Stimulated activated CD8-positive, alpha-beta memory T cell treated with anti-CD3 and anti-CD28 coated beads, Interleukin-4, amount 100 ng/mL, for 4 hours (primary cell): ENCODE measurements at places on chromosomes 4 and X.

- DNase-seq: no peak
Measured at GRCh38 chrX:136747003-136747986, 33.4 kb downstream of the ARHGEF6 start.

GRCh38 chrX:5306654-5307121 lies 922.0 kb downstream of the NLGN4X start:
- DNase-seq: no peak

- no peak for DNase-seq
Measured at GRCh38 chr4:167282171-167282864, 48.0 kb upstream of the SPOCK3 start.

GRCh38 chrX:109974906-109975655 lies 27.8 kb upstream of the TMEM164 start:
- DNase-seq: no peak

GRCh38 chr4:85221606-85222005 lies 253.3 kb upstream of the ARHGAP24 start:
- no peak for DNase-seq

DNA sequence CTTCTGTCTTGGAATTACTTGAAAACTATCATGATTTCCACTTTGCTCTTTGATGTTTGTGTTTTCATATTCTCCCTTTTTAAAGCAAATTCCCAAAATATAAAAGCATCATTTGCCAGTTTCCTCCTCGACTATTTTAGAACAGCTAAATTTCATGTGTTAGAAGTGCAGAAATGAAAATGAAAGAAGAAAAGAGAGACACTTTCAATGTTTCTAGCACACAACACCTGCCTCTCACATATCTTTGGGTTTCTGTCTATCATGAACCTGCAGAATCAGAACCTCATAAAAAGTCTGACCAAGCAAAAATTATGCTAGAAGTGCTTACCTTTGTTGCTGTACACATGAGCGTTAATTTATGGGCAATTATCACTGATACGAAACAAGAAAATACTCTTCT lies 1.9 kb upstream of the NEUROG2 start:
- no peak for DNase-seq

- no peak for DNase-seq
Measured at GRCh38 chrX:145817331-145818185, at the start of gene SLITRK2. SLITRK2 (plus strand) TSS chrX:145817829; CDS start chrX:145822426, 4,597 bp downstream.

DNA sequence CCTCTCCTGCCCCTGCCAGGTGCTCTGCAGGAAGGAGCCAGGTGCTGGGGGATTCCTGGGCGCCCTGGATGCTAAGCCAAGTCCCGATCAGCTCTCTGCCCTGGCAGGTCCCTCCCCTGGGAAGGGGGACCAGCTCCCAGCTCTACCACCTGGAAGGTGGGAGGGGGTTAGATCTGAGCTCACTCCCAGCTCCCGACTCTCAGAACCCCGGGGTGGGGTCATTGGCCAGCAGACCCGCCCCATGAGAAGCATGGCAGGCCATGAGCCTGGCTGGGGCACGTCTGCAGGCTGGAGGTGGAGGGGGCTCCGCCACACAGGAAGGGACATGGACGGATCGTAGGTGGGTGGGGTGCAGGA lies 83.4 kb upstream of the NKX1-1 start:
- DNase-seq: no peak

DNA sequence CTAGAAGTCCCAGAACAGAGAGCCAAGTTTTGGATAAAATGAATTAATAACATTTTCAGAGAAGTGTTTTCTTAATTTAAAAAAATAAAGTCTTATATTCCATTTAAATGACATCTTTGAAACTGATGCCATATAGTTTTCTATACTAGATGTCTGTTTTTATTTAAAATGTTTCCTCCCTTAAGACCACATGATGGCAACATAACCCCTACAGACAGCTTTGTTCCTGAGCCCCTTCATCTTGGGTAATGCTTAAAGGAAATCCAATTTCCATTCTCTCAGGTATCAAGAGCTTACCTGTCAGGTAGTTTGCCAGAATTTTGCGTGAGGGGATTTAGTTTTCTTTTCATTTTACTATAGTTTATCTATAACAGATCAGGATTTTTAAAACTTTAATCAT lies 181.4 kb upstream of the UGT8 start:
- no peak for DNase-seq

DNA sequence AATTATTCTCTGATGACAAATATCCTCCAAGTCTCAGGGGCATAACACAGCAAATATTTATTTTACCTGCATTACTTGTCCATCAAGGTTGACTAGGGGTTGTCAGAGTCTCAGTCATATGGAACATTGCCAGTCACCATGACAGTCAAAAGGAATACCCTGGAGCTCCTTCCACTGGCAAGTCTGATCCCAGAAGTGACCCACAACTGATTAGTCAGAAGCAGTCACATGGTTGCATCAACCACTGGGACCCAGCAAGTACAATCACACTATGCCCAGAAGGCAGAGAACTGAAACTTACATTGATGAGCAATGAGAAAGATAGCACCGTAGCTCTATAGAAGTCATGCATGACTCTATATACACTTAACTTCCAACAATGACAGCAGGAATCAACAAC lies 41.9 kb upstream of the SOD3 start:
- DNase-seq: no peak

- no peak for DNase-seq
Measured at GRCh38 chr4:153643406-153644383, 40.4 kb upstream of the TLR2 start.

- no peak for DNase-seq
Measured at GRCh38 chrX:100081503-100081902, 328.6 kb downstream of the PCDH19 start.

GRCh38 chr4:84378356-84378755 lies 120.7 kb downstream of the NKX6-1 start:
- DNase-seq: no peak

- DNase-seq: no peak
Measured at GRCh38 chr4:146214238-146214637, at the start of gene REELD1. REELD1 (plus strand) TSS chr4:146214538; CDS start chr4:146216953, 2,415 bp downstream.

GRCh38 chrX:110795645-110796406 lies at the start of gene CHRDL1:
CHRDL1 (minus strand) TSS chrX:110795817; CDS start chrX:110792181, 3,636 bp downstream.
- DNase-seq: no peak

DNA sequence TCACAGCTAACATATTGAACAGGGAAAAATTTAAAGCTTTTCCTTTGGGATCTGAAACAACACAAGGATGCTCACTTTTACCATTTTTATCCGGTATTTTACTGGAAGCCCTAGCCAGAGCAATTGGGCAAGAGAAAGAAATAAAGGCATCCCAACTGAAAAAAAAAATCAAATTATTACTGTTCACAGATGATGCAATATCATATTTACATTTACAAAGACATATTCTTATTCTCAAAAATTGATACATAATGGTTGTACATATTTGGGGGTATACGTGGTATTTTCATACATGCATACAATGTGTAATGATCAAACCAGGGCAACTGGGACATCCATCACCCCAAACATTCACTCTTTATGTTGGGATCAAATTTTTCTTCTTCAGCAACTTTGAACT lies 337.0 kb upstream of the SLC7A11 start:
- no peak for DNase-seq

GRCh38 chr4:150354214-150354796 lies 227.6 kb upstream of the MAB21L2 start:
- no peak for DNase-seq

DNA sequence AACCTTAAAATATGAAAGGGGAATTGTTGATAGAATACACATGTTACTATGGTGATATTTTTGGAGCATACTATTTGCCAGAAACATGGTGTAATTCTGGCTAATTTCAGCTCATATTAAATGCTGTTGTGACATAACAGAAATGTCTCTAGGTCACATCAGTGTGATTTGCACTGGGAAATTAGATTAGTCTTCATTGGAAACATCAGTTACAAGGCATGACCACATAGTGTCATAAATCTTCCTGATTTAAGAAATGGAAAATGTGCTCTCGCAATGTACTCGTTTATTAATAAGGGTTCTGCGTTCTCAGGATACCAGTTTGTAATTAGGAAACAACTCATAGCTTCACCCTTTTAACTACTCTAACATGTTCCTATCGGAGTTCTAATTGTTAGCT lies 72.9 kb upstream of the GYPA start:
- no peak for DNase-seq

DNA sequence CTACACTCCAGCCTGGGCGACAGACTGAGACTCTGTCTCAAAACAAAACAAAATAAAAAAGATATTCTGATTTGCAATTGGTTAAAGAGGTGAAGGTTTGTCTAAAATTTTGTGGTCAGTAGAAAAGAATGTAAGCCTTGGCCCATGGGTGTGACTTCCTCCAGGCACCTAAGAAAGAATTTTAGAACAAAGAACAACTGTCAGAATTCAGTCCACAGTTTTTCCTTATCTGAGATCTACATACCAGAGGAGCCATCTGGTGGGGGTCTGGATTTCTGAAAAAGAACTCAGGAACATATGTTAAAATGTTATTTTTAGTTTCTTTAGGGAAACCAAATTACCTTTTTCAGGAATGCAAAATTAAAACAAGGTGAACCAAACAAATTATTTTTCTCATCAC lies 434.1 kb downstream of the ANKRD50 start:
- no peak for DNase-seq

DNA sequence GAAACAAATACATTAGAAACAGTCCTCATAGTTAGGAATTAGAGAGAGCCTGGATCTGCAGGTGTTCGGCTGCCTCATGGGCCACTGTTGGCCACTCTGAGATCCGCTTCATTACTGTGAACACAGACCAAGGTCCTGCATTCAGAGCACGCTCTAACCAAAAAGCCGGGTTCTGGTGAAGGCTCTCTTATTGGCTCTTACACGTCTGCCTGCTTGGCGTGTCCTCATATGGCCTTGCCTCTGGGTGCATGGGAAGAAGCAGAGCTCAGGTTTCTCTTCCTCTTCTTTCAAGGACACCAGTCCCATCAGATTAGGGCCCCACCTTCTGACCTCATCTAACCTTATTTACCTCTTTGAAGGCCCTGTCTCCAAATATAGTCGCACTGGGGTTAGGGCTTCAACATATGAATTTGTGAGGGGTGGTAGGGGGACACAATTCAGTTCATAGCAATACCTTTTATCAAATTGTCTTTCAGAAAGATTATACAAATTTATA lies 37.1 kb upstream of the ELF2 start:
- DNase-seq: no peak

DNA sequence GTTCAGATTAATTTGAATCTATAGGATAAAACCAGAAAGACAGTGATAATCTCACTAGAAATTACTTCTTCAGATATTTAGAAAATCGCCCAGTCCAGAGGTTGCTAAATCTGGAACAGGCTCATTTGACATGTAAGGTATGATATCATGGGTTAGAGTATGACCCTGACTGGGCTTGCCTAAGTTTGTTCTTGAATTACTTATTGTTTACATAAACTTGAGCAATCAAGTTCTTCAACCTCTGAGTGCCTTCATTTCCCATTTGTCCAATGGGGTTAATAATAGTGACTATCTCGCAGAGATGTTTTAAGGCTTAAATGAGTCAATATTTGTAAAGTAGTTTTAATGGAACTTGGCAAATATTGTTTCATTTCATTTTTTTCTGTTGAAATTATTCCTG lies 1947.6 kb upstream of the IGFBP7 start:
- DNase-seq: no peak

DNA sequence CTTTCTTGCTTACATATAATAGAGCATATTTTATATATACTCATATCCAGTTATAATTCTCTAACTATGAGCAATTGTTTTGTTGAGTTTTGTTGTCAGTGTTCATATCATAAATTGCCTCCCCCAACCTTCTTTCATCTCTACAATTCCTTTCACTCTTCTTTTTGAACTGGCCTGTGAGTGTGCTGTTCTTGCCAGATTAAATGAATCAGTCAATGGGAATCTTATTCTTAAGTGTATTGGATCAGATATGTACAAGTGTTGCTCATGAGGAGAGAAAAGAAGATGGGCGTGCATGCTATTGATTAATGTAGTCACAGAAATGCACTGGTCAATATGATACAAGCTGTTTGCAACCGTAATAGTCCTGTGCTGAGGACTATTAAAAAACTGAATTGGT lies 728.1 kb upstream of the MAGEB2 start:
- DNase-seq: no peak

GRCh38 chrX:154733066-154733425 lies 17.8 kb downstream of the GAB3 start:
- DNase-seq: no peak

- no peak for DNase-seq
Measured at GRCh38 chrX:13692771-13693231, 3.9 kb downstream of the RAB9A start.

GRCh38 chrX:119638725-119639471 lies 32.7 kb upstream of the NKRF start:
- no peak for DNase-seq

DNA sequence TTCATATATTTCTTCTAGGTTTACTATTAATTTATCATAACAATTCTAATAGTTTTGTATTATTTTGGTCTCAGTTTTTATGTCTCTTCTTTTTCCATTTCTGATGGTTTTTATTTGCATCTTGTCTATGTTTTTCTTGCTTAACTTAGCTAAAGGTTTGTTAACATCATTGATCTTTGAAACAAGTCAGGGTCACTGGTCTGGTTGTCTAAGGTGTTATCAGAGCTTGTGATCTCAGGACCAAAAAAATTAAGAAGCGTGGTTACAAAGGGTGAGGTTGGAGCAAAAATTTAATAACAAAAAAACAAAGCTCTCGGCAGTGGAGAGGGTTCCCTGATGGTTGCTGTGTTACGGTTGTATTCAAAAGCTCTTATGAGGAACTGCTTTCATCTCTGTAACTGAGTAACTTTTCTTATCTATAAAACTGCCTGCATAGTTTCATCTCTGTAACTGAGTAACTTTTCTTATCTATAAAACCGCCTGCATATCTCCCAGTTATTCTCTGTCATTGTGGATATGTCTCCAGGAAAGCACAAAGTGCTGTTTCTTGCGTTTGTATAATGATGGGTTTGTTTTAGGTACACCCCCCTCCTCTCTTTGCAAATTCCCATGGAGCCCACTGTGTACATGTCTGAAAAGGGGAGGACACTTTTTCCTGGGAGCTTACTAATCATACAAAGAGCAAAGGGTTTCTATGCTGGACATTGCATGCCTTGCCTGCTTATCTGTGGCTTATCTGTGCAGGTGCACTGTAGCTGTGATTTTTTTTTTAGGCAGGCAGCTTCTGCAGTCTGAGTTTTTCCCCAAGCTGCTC lies 62.4 kb upstream of the UGT2B15 start:
- DNase-seq: no peak

DNA sequence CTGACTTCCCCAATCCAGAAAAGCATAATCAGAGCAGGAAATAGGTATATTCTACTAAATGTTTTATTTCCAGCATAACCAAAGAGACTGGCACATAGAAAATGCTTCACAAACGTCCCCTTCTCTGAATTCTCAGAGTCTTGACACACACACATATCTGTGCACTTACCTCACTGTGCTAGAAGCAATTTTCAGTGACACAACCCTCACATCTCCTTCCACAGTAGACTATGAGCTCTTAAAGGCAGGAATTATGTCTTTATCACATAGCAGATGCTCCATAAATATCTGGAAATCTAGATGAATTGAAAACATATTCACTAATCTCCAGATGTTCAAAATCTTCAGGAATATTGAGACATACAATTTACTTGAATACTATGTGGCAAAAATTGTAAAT lies 5.9 kb downstream of the SOWAHB start:
- DNase-seq: no peak

- DNase-seq: no peak
Measured at GRCh38 chr4:164595751-164596150, 158.2 kb upstream of the SMIM31 start.
